Neuronal stem cell (in vitro differentiated cells): ENCODE measurements at places on chromosomes 6 and 20.

GRCh38 chr6:75183099-75183541 lies 22.7 kb downstream of the COL12A1 start:
- DNase-seq = no peak

- DNase-seq = no peak
These were observed 10.1 kb downstream of the SLC22A2 start for GRCh38 chr6:160248538-160248937.

GRCh38 chr6:1574083-1574761 lies 35.5 kb upstream of the FOXC1 start:
- DNase-seq = no peak

- no peak for DNase-seq
These were observed 39.5 kb downstream of the AHI1 start for GRCh38 chr6:135458051-135458450.

GRCh38 chr6:147185216-147185615 lies 19.0 kb upstream of the STXBP5 start:
- no peak for DNase-seq
